Stomach (tissue), 19 donors: ENCODE measurements at places on chromosomes 12 and 14.

- no peak for DNase-seq
These were observed 19.7 kb upstream of the BEGAIN start for GRCh38 chr14:100606687-100607610.

DNA sequence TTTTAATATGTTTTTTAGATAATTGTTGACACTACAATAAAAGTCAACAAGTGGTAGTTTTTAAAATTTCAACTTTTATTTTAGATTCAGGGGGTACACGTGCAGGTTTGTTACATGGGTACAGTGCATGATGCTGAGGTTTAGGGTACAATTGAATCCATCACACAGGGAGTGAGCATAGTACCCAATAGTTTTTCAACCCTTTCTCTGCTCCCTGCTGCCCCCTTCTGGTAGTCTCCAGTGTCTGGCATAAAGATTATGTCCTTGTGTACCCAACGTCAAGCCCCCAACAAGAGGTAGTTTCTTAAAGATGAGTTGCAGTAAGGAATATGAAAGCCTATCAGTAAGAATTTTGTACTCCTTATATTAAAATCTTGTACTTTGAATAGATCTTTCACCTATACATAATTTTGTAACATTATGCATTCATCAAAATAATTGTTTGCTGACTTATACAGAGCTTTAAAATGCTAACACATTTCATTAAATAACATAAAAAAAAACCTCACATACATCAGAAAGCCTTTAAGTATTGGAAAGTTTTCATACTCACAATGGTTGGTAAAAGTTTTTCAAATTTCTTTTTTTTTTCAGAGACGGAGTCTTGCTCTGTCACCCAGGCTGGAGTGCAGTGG, 5.4 kb upstream of the RALGAPA1 start:
- DNase-seq: peak; percentile 67

- DNase-seq: no peak
These were observed 2.1 kb downstream of the ATP2B1 start for GRCh38 chr12:89706551-89706950.

DNA sequence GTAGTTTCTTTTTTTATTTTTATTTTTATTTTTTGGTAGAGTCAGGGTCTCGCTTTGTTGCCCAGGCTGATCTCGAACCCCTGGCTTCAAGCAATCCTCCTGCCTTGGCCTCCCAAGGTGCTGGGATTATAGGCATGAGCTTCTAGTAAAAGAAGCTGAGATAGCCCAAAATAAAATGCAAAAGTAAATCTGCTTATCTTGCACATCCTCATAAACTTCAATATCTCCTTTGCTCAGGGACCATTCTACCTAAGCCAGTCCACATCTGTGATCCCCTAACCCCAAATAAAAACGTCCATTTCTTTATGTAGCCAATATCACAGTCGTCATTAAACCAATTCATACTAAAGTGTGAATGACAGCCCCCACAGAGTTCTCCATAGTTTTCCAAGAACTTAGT, 36.3 kb downstream of the ATF7 start:
- no peak for DNase-seq

- no peak for DNase-seq
These were observed 40.0 kb upstream of the DAAM1 start for GRCh38 chr14:59148334-59148900.

- DNase-seq: no peak
These were observed 26.0 kb downstream of the TBX3 start for GRCh38 chr12:114658002-114658441.
